ENCODE measurements at places on chromosomes 13 and 19.
A peak's percentile ranks its signal among the peaks of the same experiment; 100 is the strongest.

GRCh38 chr19:12766051-12766521 is 9.3 kb downstream of the HOOK2 start:
- peak; percentile 77 for DNase-seq

- no peak for DNase-seq
Measured at GRCh38 chr13:58547419-58547818, 915.9 kb downstream of the PCDH17 start.

DNA sequence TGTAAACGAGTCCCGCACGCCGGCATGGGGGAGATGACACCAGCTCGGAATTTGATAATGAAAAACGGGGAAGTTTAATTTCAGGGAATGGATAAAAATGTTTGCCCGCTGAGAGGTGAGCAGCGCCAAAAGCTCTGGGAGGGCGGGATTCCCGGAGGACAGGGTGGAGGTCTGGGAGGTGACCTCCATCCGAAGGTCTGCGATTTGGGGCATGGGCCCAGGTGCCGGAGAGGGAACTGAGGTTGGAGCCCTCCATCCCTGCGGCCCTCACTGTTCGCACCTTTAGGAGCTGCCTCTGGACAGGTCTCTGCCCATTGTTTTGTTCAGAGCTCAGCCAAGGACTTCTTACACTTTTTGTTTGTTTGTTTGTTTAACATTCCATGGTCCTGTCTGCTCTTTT is 129.8 kb downstream of the URI1 start:
- DNase-seq: no peak

DNA sequence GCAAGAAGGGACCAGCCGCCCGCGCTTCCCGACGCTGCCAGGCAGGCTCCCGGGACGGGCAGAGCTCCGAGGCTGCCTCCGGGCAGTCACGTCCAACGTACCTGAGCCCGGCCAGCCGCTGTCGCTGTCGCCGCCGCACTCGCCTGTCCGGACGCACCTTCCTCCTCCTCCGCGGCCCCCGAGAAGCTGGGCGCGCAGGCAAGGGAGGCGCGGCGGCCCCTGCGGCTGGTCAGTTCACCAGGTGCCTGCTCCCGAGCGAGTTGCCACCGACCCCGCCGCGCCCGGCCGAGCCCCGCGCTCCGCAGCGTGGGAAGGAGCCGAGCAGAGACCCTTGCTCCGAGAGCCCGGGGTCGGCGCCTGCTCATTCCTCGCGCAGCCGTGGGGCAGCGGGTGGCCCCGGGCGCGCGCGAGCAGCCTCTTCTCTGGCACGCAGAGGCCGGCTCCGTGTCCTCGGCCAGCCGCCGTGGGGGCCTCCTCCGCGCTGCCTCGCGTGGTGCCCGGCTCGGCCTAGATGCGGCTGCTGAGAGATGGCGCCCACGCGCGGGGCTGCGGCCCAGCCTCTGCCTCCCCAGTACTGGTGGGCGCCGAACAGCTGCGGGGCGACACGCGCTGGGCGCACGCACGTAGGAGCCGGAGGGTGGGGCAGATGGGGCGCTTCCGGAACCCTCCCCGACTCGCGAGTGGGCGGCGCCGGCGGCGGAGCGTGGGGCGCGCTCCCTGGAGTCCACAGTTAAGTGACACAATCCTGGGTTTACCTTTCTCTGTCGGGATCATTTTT is 419.4 kb downstream of the UQCRFS1 start:
- no peak for DNase-seq

DNA sequence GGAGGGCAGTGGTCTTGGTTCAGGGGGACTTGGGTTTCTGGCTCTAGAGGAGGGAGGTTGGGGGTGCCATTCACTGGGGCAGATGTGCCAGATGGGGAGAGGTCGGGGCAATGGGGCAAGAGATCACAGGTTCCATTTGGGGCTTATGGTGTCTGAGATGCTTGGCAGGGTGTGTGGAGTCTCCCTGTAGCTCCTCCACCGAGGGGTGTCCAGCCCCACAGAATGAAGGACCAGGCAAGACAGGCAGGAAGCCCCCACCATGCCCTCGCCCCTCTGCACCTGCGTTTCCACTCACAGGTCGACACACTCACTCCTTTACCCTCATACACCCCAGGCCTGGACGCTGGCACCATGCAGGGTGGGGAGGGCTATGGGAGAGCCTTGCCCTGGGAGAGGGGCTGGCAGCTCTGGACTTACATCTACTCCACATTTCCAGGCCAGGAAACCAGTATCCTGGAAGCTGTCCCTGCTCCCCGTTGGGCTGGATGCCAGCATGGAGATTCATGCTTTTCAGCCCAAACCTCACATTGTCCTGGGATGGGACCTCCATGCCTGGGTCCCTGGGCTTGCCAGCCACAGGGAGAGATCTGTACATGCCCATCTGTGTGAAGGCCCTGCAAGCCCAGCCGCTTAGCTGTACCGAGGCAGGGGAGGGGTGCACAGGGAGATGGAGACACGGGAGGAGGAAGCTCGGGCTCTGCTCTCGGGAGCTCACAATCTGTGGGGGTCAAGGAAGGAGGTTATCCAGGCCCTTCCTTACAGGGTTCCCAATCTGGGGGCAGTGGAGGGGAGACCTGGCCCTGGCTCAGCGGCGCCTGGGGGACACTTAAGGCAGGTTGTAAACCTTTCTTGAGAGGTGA is 77.1 kb downstream of the CHST8 start:
- no peak for DNase-seq

GRCh38 chr19:55454787-55455243 is 6.6 kb downstream of the ISOC2 start:
- DNase-seq: no peak

DNA sequence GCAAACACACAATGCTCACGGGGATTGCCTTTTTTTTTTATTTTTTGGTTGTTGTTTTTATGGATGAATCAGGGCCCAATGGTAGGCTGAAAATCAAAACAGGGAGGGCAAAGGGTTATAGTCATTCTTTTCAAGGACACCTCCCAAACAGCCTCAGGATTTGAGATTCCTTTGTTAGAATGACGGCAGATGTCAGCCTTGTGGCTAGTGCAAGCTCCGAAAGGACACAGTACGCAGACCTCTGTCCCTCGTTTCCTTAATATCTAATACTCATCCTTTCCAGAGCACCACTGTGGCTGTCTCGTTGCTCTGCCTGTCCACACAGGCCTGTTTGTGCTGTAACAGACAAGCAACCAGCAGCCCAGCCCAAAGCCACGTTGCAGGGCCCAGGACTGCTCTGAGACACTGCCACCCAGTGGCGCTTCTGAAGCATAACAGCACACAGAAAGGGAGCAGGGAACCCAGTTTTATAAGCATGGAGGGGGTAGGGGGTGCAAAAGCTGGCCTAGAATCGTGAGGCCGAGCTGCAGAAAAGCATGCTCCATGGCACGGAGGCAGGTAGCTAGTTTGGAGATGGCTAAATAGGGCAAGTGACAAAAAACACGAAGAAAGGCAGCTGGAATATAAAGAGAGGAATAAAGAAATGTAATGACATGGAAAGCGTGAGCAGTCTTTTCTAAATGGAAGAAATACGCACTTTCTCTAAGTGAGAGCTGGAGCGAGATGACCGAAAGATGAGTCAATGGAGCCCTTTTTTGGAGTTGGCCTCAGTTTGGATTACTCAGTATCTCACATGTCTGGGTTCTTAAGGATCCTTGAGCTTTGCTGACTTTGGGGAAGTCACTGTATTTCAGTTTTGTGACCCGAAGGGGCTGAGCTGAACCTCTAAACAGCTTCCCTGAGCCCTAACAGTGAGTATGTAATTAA is 40.7 kb upstream of the MEDAG start:
- peak; percentile 89 for DNase-seq

DNA sequence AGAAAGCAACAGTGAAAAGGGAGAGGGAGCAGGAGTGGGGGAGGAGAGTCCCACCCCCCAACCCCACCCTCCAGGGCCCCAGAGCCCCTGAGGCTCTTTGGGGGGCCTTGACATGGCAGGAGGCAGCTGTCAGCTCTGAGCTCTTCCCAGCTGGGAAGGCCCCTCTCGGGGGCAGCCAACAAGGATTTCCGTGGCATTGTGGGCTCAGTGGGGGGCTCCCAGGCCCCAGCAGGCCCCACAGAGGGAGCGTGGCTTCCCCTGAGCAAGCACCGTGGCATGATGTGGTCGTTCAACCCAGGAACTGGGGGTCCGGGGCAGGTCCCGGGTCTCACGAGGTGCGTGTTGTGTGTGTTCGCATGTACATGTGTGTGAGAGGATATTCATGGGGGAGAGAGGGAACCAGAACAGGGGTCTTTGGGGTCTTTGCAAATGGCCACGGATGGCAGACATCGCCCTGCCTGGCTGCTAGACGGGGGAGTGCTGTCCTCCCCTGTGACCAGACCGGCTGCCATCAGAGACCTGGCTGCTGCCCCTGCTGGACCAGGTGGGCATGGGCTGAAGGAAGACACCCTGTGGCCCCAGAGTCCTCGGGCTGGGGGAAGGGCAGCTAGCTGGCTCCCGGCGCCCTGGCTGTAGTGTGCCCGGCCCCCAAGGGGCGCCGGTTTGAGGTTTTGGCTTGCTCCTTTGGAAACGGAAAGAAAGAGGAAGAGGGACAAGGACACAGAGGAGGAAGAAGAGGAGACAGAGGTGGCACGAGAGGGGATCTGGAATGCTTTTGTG is 3.7 kb upstream of the AKAP8L start:
- DNase-seq: no peak

- DNase-seq: peak; percentile 9
Measured at GRCh38 chr13:46183018-46183946, 1.3 kb upstream of the LCP1 start.

DNA sequence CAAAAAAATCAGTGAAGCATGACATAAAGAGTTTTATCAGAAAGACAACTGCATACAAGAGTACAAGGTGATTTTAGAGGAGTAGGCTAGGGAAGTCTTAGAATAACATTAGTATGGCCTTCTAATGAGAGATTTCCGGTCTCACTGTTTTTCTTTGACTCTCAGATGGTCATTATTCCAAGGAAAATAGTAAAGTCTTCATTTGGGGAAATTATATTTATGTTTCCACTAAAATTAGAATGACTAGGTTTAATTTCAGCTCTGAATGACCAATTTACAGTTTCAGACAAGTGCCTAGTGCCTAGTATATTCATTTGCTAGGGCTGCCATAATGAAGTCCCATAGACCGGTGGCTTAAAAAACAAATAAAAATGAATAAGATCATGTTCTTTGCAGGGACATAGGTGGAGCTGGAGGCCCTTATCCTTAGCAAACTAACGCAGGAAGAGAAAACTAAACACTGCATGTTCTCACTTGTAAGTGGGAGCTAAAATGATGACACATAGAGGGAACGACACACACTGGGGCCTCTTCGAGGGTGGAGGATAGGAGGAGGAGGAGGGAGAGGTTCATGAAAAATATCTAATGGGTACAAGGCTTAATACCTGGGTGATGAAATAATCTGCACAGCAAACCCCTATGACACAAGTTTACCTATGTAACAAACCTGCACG is 303.1 kb downstream of the PCDH9 start:
- no peak for DNase-seq

DNA sequence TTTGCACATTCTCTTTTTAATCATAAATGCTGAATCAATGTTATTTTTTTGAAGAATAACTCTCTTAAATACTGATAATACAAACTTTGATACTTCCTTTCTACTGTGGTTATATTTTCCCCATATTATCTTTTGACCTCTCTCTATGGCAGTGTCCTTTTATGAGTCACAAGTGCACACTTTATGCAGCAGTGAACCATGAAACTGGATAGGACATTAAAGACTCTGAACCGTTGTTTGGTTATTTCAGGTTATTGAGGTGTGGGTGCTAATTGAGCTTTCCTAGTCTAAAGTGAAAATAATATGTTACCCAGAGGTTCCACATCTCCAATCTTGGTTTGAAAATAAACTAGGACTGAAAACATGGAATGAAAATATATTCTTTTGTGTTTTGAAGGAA is 71.4 kb downstream of the DGKH start:
- DNase-seq: no peak

DNA sequence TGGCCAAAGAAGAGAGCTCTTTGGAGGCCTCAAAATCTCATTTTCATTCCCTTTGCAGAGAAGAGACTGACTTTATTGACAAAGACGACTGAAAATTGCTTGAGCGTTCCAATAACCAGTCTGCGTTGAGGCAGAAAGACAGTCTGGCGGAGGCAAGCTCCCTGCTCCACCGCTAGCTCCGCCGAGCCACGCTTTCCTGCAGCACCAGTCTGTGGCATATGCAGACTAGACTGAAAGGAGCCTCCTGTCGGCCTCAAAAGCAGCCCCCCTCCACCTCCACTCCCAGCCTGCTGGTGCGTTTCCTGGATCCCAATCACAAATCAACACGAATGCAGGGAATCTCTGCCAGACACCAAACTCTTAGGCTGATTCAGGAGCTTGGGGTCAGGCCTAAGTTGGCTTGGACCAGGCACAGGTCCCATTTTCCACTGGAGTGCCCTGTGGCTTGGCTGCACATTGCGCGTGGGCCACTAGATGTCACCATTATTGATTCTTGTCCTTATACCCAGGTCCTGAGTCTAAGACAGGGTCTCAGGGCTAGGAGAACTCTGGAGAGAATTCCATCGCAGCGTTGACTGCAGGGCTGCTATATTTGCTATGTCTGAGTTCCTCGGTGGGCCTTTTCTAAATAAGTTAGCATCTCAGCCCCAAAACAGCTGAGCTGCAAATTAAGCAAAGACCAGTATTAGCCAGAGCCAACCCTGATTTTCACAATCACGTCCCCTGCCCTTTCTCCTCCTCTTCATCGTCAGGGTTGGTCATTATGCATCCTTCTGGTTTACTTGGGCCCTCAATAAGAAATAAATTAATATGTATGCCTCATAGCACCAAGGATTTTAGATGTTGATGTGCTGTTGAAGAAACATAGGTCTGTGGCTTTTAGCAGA is 5.2 kb upstream of the ZNF507 start:
- peak; percentile 53 for DNase-seq

- DNase-seq: no peak
Measured at GRCh38 chr13:35210261-35210660, 266.2 kb downstream of the MAB21L1 start.

GRCh38 chr19:14505488-14506239 is 9.7 kb upstream of the GIPC1 start:
- peak; percentile 83 for DNase-seq

GRCh38 chr19:13079542-13079986 is 23.1 kb downstream of the LYL1 start:
- DNase-seq: no peak

DNA sequence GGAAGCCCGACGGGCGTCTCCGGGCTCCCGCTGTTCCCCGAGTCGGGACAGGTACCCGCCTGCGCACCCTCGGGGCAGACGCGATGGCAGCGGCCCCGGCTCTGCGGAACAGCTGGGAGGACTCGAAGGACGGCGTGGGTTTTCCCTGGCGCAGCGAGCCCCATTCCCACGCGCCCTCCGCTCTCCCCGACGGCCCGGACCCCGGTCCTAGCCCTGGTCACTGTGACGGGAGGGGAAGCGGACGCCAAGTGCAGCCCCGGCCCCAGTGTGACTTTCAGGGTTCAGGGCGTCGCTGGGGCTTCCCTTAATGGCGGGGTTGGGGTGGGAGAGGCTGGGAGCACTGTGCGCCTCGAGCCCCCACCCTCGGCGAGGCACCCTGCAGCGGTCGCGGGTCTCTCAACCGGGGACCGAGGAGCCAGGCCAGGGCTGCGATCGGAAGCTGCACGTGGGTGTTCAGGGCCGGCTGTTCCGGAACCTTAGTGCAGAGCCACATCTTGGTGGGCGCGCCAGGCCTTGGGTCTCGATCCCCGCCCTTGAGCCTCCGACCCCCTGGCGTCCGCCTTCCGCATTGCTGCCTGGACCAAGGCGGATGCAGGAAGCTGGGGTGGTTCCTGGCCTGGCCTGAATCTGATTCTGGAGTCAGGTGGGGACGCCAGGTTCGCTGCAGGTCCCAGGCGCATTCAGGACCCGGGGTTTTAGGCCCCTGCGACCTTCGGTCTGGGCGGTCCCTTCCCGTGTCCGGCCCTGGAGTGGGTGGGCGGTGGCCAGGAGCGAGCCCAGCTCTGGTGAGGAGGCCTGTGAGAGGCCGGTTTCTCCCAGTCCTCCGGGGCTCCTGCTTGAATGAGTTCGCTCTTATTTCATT is 3.5 kb downstream of the LGALS7B start:
- no peak for DNase-seq
